ENCODE measurements at places on chromosomes 6 and 20.

- DNase-seq, result no peak
Observed at GRCh38 chr6:33896391-33897188, 92.8 kb upstream of the MLN start.

DNA sequence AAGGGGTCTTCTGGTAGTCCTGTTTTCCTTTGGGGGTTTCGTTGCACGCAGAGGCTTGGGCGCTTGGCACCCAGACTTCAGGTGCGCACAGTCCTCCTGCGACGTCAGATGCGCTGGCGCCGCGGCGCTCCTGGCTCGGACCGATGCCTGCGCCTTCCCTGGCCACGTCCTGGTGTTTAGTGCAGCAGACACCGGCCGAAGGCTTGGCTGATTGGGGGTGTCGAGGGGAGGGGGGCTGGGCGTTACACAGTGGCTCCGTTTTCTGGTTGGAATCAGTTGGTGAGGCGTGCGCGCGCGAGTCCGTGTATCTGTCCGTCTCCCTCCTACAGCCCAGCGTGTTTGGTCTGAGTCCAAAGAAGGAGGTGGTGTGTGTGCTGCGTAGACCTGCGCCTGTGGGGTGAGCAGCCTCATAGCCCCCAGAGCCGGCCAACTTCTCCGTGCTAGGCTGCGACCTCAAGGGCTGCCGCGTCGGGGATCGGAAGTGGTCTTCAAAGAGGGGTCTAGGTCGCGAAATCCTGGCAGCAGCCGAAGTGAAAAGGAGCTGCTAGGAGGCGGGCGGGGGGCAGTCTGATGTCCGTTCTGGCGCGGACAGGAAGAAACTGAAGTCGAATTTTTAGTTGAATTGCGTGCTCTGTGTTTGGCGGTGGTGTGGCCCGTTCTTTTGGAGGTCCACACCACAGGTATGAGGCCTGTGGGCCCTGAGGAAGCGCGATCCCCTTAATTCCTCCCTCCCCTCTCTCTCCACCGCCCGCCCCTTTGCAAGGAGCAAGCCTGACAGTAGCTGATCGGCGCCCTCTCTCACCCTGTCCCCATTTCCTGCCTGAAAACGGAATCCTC lies 1.5 kb downstream of the SYNDIG1 start:
- DNase-seq, result no peak

DNA sequence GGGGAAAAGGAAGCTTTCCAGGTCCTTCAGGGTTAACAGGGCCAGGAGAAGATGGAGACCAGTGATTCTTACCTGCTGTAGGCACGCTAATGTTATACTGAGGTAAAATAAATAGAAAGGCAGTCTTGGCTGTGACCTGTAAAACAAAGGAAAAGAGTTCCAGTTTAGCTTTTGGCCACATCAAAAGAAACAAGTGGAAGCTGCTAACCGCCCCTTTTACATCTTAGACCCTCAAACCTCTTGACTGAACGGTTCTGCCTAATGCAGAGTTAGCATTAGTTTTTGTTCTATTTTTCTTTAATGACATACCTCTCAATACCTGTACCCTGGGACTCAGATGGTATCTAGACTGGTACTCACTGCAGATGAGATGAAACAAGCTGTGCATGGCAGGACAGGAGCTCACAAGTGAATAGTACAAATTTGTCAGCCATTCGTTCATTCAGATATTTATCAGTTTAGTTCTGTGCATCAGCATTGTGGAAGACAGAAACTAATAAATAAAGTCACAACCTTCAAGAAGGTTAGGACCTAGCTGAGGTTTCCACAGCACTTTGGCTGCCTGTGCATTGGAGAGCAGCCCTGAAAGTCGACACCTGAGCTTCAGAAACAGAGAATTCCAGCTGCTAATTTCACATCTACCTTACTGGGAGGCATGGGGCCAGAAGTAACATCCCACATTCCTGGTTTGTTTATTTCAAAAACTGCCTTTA lies 41.0 kb downstream of the TRAM2 start:
- no peak for DNase-seq

DNA sequence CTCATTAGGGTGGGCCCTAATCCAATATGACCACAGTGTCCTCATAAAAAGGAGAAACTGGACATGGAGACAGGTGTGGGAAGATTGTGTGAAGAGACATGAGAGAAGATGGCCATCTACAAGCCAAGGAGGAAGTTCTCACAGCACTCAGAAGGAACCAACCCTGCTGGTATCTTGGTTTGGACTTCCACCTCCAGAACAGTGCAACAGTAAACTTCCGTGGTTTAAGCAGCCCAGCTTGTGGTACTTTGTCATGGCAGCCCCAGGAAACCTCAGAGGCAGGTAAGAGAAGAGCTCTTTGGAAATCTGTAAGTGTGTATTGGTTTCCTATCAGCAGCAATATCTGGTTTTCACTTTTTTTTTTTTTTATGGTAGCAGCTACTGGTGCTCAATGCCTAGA lies 16.5 kb upstream of the CNKSR3 start:
- DNase-seq, result no peak

DNA sequence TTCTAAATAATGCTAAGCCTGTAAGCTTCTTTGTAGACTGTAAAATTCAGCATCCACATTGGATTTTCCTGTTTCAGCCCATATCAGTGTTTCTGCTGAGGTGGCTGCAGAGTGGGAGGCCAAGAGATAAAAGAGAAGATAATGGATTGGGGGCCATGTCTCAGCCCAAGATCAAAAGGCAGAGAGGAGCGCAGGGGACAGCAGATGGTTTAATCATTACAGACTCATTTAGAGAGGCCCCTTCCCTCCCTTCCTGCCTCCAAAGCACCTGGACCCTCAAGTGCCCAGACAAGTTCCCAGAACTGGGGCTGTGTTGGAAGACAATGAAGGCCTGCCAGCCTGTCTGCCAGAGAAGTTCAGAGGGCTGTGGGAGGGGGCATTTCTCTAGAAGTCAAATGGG lies 20.4 kb upstream of the CTNNBL1 start:
- no peak for DNase-seq

- no peak for DNase-seq
Observed at GRCh38 chr6:144177726-144178125, 27.4 kb downstream of the STX11 start.

- no peak for DNase-seq
Observed at GRCh38 chr20:2849529-2849928, 9.0 kb downstream of the VPS16 start.

DNA sequence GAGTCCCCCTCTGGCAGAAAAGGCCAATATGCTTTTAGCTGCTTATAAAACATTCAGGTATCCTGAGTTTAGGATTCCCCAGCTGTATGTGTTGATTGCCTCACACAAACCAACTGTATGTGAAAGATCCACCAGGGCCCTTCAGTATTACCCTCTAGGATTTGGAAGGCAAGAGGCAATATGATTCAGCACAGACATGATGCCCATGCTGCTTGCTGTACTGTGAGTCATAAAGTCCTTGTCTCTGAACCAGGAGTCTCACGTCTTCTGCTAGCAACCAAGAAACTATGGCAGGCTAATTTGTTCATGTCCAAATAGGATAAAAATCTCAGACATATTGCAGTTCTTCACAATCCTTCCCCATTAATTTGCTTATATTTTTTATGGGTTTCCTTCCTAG lies 789.2 kb upstream of the SLC35B3 start:
- DNase-seq, result no peak

DNA sequence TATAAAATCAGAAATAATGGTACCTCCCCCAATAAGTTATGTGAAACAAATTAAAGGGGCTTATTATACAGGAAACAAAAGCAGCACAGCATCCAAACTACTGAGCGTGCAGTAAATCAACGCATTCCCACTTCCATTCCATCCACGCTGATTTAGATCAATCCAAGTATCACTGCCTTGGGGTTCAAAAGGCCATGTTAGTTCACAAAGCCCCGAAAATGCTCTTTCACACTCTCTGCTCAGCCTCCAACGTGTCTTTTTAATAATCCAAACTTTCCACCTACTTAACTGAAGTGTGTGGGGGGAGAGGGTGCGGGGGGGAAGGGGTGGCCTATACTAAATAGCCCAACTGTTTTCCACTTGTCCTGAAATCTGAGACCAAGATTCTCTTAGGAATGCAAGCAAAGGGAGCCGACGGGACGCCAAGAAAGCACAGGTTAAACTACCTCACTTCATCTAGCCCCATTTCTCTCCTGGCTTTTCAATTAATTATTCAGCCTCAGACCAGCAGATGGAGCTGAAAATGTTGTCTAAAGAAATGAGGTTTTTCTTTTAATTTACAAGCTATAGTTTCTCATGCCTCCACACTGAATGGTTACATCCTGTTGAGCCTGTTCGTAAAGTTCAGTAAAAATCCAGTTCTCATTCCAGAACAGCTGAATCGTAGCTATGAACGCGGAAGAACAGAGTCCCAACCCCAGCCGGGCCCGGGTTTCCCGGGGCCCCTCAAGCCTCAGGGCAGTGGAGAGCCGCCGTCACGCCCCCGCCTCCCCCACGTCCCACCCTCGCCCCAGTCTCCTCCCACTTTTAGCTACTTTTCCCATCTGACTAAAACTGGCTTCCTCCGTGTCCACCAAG lies 1.0 kb upstream of the NXT1 start:
- DNase-seq, result no peak

- DNase-seq, result no peak
Observed at GRCh38 chr6:118325220-118325860, 222.8 kb upstream of the PLN start.

DNA sequence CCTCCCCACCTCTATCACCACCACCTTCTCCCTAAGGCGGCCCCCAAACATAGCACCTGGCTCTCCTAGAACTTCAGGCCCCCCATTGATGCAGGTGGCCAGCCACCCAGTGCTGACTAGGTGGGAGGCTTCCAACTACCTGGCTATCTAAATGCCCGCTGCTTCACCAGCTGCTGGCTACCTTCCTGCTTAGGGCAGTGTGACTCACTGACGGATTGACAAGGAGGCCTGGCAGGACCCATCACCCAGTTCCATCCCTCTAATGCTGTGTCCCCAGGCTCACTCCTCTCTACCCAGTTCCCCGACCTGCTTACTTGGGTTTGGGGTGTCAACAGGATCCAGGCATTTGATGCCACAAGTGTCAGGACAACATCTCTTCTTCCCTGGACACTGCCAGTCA lies 1.1 kb downstream of the SLPI start:
- DNase-seq, result no peak

DNA sequence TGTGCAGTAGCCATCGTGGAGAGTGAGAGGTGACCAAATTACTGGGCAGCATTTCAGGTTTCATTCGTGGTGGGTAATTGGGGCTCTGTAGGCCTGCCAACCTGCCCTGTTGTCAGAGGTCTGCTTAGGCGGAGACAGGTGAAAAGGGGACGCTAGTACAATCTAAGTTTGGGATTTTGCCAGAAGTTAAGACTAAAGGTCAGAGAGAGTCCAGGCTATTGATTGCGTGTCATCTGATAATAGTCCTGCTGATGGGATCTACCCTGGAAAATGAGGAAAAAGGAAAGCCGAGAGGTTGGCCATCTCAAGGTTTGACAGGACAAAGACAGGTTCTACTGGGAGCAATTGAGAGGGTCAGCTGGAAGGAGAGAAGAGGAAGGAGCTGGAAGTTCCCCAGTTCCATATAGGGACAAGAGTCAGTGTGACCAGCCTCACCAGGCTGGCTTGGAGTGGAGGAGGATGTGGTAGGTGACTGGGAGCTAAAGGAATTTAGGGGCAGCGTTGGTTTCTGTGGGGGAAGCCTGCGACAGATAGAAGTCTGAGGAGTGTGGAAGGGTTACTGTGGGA lies 10.9 kb downstream of the ARFGEF2 start:
- no peak for DNase-seq

GRCh38 chr6:129672881-129673631 lies 36.9 kb downstream of the ARHGAP18 start:
- DNase-seq, result peak; percentile 80

GRCh38 chr6:44169154-44169553 lies 10.5 kb downstream of the CAPN11 start:
- DNase-seq, result no peak

- DNase-seq, result no peak
Observed at GRCh38 chr6:75735491-75736186, 13.4 kb upstream of the MYO6 start.

DNA sequence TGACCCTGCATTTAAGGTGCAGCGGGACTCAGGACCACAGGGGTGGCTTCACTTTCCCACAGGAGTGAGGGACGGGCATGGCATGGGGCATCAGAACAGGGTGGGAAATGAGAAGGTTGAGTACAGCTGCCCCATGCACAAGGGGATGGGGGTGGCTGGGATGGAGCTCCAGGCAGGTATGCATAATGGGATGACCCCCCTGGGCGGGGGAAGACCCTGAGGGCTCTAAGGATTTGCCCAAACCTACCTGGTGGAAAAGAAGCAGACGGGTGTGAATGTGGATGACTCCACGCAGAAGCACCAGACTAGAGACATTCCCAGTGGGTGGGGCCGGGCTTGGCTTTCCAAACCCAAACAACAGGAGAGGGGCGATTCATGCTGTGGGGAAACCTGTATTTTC lies 200.3 kb downstream of the SYNDIG1 start:
- DNase-seq, result no peak

Measured in T-helper 1 cell (primary cell).